ENCODE measurements at places on chromosomes 3 and 15. TPM values are rescaled to one million over a fixed set of nuclear protein-coding genes. Genes with fewer than 3 reads are reported as not detected.

The GP5 gene
- total RNA-seq: 0.28 TPM

The DUOXA2 gene
- not detected for total RNA-seq

The ETV5 gene
- total RNA-seq: 0.47 TPM

The CRABP1 gene
- not detected for total RNA-seq

The ASB14 gene
- total RNA-seq: not detected

The PGBD4 gene
- total RNA-seq: 5.2 TPM

The EMC7 gene
- 66.2 TPM for total RNA-seq

The PLA2G4F gene
- not detected for total RNA-seq

The MRPS22 gene
- total RNA-seq: 41.2 TPM

The RHCG gene
- total RNA-seq: not detected
